HL-60 (cell line): ENCODE measurements at places on chromosomes 6 and 20.

DNA sequence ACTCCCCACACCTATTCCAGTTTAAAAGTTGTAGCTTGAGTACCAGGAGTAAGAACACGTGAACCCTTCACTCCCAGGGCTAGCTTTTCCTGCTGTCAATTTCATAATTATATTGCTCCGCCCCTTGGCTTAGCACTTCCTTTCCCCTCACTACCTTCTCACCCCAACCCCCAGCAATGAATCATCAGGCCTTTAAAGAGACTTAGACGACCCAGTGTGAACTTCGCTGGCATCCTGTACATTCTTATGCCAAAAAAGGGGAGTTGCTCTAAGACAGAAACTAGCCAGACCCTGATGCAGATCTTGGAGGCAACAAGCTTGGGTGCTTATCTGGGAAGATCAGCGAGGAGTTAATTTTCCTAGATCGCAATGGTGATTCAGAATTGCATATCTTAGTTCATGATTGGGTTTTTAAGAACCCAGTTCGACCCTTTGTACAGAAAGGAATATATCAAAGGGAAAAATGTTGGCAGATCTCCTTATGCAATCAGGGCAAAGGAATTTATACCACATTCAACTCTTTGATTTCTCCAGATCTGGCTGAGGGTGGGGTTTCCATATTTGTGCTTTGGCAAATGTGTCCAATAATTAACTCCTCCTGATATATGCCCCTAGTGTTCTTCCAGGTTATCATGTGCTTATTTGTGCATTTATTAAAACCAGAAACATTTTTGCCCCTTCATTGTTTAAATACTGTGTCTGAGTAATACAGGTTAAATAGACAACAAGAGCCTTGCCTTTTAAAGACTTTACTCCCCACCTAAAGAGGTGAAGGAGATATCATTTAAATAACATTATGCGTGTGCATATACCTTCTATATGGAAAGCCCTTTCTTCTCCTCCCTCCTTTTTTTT is 8.1 kb upstream of the ATXN1 start:
- DNase-seq: peak; percentile 86

DNA sequence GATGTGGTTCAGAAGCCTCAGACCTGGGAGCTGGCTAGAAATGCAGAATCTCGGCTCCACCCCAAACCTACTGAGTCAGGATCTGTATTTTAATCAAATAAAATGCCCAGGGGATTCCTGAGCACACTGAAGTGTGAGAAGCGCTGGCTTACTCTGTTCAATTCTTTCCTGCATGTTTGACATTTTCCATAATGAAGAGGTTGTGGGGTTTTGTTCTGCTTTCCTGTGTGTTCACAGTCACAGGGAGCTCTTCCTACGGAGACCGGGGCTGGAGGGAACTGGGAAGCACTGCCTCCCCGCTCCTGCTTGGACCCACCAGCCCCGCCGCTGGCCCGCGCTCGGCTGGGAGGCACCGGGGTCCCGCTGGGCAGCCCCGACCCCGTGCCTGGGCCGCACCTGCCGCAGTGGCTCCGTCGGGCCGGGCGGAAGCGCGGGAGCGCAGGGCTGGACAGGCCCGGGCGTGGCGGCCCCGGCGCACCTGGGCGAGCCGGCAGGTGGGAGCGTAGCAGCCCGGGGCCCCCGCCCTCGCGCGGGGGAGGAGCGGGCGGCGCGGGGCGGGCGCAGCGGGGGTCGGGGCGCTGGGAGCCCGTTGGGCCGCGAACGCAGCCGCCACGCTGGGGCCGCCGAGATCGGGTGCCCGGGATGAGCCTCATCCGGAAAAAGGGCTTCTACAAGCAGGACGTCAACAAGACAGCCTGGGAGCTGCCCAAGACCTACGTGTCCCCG is at the start of gene MAPK13:
TSS of gene MAPK13 (plus strand) at position 573 of the 726 bp plus-strand sequence. CDS start at position 643, 70 bp downstream.
- no peak for DNase-seq

DNA sequence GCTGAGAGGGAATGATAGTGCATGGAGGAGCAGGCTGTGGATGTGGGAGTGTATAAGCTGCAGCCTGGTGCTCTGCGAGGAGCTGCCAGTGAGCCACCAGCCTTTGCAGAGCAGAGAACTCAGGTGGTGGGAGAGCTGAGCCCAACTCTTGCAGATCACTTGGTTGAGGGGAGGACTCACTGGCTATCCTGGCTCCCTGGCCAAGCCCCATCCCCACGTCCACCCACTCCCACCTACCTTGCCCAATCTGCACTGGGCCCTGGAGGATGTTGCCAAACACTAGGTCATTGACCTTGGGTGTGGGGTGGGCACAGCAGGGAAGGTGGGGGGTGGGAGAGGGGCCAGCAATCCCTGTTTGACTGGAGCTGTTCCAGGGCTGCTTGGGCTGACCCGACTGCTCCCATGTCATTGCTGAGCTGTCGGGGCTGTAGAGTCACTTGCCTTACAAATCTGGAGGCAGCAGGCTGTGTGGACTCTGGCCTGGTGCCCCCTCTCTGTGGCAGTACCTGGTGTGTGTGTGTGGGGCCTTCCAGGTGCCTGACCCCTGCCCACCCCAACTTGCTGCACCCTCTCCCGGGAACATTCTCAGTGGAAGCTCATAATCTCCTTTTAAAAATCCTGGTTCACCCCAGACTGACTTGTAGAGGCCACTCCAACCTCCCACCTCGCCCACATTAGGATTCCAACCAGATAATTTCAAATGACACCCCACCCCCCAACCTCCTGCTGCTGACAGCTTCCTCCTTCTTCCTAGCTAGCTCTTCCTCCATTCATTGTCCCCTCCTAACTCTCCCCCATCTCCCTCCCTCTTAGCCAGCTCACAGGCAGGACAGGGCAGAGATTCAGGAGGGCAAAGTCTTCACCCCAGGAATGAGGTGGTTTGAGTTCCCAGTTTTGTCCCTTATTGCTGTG is 162.3 kb downstream of the MRPL14 start:
- DNase-seq: no peak

DNA sequence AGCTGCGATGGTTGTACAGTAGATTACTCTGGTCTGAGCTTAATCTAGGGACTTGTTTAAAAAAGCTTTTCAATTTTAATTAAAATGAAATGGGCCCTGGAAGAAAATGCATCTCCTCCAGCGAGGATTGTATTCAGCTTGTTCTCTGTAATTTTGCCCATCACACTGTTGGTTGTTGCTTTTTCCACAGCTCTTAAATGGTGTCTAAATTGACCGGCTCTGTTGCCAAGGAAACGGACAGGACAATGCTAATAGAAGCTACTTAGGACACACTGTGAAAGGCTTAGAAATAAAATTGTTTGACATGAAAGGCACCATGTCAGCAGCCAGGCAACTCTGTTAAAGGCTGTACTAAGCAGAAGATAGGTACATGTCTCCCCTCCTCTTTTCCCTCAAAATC is 116.7 kb upstream of the NRSN1 start:
- no peak for DNase-seq

- DNase-seq: no peak
Measured at GRCh38 chr20:8621001-8621400, 447.9 kb upstream of the PLCB4 start.

GRCh38 chr6:50986319-50986718 is 167.6 kb downstream of the TFAP2B start:
- no peak for DNase-seq
